ENCODE measurements at places on chromosomes 6 and 20. TPM values are rescaled to one million over a fixed set of nuclear protein-coding genes. Genes with fewer than 3 reads are reported as not detected.

GRCh38 chr6:52305948-52306767, 21.6 kb upstream of the MCM3 start:
- H3K27me3 ChIP-seq, result no peaks in the 10 kb centered on the region
- H3K4me3 ChIP-seq, result no peak overlapping the region
- no peak for DNase-seq
- H3K27ac ChIP-seq, result no peak overlapping the region
- no peaks in the 10 kb centered on the region for H3K36me3 ChIP-seq
- H3K4me1 ChIP-seq, result no peaks in the 10 kb centered on the region

DNA sequence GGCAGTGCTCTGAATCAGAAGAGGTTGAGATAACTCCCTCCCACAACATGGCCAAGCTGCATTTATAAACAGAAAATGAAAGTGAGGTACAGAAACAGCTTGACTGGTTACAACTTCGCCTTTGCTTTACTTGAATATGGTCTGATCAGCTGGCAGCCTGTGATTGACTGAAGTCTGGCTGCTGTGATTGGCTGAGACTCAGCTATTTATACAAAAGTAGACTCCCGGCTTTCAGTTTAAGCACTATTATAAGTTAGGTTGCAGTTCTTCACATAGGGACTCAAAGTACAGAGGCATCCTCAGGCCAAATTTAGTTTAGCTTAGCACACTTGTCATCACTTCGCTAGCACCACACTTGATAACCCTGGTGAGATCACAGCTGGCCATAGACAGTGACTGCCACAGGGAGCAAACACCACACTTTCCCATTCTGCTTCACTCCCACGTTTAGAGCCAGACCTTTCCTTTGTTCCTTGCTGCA, 362.6 kb downstream of the EPM2A start:
- H3K4me1 ChIP-seq, result no peaks in the 10 kb centered on the region
- no peaks in the 10 kb centered on the region for H3K36me3 ChIP-seq

GRCh38 chr6:2632368-2632767, 118.4 kb downstream of the MYLK4 start:
- DNase-seq, result no peak
- H3K4me1 ChIP-seq, result peaks cover 64% of the 10 kb centered on the region
- peak overlapping the region; percentile 80 for H3K27ac ChIP-seq
- H3K4me3 ChIP-seq, result no peak overlapping the region

- no peak overlapping the region for H3K4me3 ChIP-seq
- no peaks in the 10 kb centered on the region for H3K36me3 ChIP-seq
- H3K27ac ChIP-seq, result no peak overlapping the region
- H3K27me3 ChIP-seq, result no peaks in the 10 kb centered on the region
- H3K4me1 ChIP-seq, result no peaks in the 10 kb centered on the region
Observed at GRCh38 chr6:110013386-110013785, 35.3 kb downstream of the GPR6 start.

CST5 gene
- not detected for total RNA-seq

DNA sequence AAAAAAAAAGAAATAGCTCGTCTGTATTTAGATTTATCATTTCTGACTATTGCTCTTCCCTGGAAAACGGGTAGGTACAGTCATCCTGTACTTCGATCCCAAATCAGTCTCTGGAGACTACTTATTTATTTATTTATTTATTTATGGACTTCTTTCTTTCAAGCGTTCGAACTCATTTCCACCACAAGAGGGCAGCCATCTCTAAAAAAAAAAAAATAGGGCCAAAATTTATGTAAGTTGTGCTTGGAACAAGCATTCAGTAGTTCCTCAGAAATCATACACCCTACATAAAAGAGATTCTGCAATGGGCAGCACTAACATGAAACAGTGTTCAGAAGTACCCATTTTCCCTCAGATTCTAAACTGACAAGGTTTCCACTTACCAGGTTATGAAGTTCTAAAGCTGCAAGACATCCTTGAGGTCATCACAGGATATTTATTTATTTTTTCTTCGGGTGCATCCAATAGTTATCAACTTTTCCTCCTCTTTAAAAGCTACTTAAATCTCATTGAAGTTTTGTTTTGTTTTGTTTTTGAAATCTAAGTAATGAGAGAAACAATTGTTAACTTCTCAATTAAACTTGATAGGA, 1.9 kb upstream of the BMP2 start:
- no peaks in the 10 kb centered on the region for H3K4me1 ChIP-seq
- H3K27me3 ChIP-seq, result no peaks in the 10 kb centered on the region
- H3K27ac ChIP-seq, result no peak overlapping the region
- peak; percentile 19 for DNase-seq
- no peaks in the 10 kb centered on the region for H3K36me3 ChIP-seq
- H3K4me3 ChIP-seq, result no peak overlapping the region

DNA sequence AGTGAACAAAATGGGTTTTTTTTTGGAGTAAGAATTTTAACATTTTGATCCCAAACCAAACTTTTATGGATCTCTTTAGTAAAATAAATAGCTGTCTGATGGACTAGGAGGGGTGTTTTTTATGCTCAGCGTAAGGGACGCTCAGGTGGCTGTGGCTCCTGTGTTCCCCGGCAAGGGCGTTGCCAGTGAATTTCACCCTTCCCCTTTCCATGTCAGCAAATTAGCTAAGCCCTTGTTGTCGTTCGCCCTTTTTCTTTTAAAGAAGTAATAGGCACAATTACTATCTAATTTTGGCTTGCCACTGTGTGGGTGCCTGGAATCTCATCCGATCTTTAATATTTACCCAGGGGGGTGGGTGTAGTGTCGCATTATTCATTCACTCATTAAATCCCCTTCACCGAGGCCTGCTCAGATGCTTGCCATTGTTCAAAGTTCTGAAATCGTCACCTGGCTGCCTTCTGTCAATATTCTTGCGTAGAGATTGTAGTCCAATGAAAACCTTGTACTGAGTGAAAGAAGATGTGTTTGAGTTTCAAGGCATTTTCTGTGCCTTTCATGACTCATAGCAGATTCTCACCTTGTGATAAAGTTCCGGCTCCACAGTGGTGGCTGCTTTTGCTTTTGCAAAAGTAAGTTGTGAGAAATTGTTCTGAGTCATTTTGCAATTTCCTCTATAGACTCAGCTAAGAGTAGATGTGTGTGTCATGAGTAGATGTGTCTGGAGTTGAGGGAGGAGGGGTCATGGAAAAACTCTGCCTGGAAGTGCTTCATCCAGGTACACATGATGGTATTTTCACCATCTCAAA, 40.0 kb upstream of the CLDN20 start:
- H3K4me3 ChIP-seq, result peak overlapping the region; percentile 14
- peak; percentile 73 for DNase-seq
- H3K36me3 ChIP-seq, result no peaks in the 10 kb centered on the region
- no peak overlapping the region for H3K27ac ChIP-seq

PCED1A gene
- total RNA-seq, result 31.8 TPM

GRCh38 chr6:31379850-31380249, 22.9 kb upstream of the HLA-B start:
- no peaks in the 10 kb centered on the region for H3K4me1 ChIP-seq
- H3K4me3 ChIP-seq, result no peak overlapping the region
- no peak overlapping the region for H3K27ac ChIP-seq
- H3K36me3 ChIP-seq, result no peaks in the 10 kb centered on the region
- H3K27me3 ChIP-seq, result peaks cover 3% of the 10 kb centered on the region

- H3K27me3 ChIP-seq, result no peaks in the 10 kb centered on the region
- no peak overlapping the region for H3K4me3 ChIP-seq
- H3K4me1 ChIP-seq, result no peaks in the 10 kb centered on the region
- DNase-seq, result no peak
- H3K27ac ChIP-seq, result no peak overlapping the region
- H3K36me3 ChIP-seq, result no peaks in the 10 kb centered on the region
Observed at GRCh38 chr6:107645740-107646139, 155.8 kb downstream of the SOBP start.

GRCh38 chr6:99026135-99026534, 78.4 kb upstream of the FBXL4 start:
- peaks cover 16% of the 10 kb centered on the region for H3K27me3 ChIP-seq
- DNase-seq, result no peak
- H3K4me1 ChIP-seq, result no peaks in the 10 kb centered on the region
- no peaks in the 10 kb centered on the region for H3K36me3 ChIP-seq

- H3K27ac ChIP-seq, result no peak overlapping the region
- H3K4me1 ChIP-seq, result no peaks in the 10 kb centered on the region
- DNase-seq, result no peak
Observed at GRCh38 chr6:139738801-139739455, 364.5 kb upstream of the CITED2 start.

DNA sequence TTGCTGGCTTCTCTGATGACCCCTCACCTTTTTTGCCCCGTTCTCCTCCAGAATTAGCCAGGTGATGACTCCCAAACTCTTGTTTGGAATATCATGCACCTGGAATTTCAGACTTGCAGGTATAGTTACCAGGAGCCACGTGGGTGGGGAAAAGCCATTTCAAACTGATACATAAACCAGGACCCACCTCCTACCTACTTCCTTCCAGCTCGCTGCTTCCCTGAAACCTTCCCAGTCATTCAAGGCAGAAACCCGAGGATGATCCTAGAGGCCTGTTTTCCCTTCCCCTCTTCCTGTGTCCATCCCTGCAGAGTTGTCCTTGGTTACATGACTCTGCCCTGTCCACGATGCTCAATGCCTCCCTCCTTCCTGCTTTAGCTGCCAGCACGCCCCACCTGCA, 101.9 kb downstream of the MTHFD1L start:
- no peak for DNase-seq
- H3K4me1 ChIP-seq, result peaks cover 18% of the 10 kb centered on the region
- no peaks in the 10 kb centered on the region for H3K27me3 ChIP-seq

DNA sequence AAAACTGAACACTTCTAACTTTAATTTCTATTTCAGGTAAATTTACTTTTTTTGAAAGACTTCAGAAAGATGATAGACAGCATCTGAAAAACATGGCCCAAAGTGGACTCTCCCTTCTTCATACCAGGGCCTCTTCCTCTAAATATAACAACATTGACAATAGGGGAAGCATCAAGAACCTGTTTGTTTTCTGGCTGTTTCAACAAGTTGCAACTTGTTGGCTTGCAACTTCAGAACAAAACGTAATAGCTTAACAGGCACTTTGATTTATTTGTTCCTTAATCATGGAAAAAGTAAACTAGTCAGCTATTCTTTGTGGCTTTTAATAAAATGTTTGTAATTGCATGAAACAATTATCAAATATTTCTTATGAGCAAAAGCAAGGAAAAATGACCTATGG, 34.3 kb downstream of the RGS17 start:
- no peak overlapping the region for H3K4me3 ChIP-seq
- no peak overlapping the region for H3K27ac ChIP-seq
- no peaks in the 10 kb centered on the region for H3K36me3 ChIP-seq
- no peak for DNase-seq

GRCh38 chr20:60139663-60140446, 181.6 kb downstream of the CDH26 start:
- H3K4me3 ChIP-seq, result no peak overlapping the region
- 0 out of 2 replicates have a peak, but pooled peaks cover 7% of the 10 kb centered on the region for H3K27me3 ChIP-seq
- DNase-seq, result no peak
- H3K4me1 ChIP-seq, result no peaks in the 10 kb centered on the region
- no peaks in the 10 kb centered on the region for H3K36me3 ChIP-seq

DNA sequence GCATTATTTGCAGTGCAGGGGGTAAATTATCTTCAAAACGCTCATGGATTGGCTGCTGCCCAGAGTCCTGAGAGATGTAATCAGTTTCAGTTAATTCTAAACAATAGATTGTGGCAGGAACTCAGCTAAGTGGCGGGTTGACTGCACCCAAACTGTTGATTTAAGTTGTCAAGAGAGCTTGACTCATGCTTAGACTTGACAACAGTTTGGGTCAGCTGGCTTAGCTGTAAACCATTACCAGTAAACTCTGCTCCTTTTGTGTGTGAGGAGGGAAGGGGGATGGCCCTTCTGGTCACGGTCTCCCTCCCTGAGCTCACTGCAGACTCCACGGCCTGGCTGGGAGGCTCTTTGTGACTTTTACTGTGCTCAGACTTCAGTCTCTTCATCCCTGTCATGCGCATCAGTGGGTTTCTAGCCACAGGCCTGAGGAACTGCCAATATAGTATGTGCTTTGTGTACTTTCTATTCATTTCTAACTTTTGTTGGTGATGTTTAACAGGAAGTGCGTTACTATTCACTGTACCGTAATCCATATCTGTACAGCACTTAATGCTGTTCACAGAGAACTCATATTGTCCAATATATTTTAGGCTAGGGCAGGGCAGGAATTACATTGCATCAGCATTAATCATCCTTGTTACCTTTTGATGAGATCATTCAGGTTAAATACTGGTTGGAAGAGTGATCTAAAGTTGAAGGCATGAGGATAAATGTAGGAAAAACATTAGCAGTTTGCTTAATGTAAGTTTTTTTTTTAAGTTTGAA, 488.3 kb downstream of the CDKAL1 start:
- H3K36me3 ChIP-seq, result no peaks in the 10 kb centered on the region
- peaks cover 51% of the 10 kb centered on the region for H3K4me1 ChIP-seq
- no peaks in the 10 kb centered on the region for H3K27me3 ChIP-seq
- peak; percentile 85 for DNase-seq

GRCh38 chr6:55469951-55470366, 109.0 kb downstream of the HMGCLL1 start:
- H3K27ac ChIP-seq, result no peak overlapping the region
- H3K4me3 ChIP-seq, result no peak overlapping the region
- no peak for DNase-seq
- no peaks in the 10 kb centered on the region for H3K4me1 ChIP-seq
- no peaks in the 10 kb centered on the region for H3K36me3 ChIP-seq

GRCh38 chr6:163554663-163555062, 140.1 kb downstream of the QKI start:
- no peak overlapping the region for H3K27ac ChIP-seq
- no peak overlapping the region for H3K4me3 ChIP-seq
- DNase-seq, result no peak
- no peaks in the 10 kb centered on the region for H3K4me1 ChIP-seq

HAO1 gene
- 0.12 TPM for total RNA-seq

- H3K4me1 ChIP-seq, result no peaks in the 10 kb centered on the region
- DNase-seq, result no peak
- H3K4me3 ChIP-seq, result no peak overlapping the region
- H3K27me3 ChIP-seq, result no peaks in the 10 kb centered on the region
- no peaks in the 10 kb centered on the region for H3K36me3 ChIP-seq
- no peak overlapping the region for H3K27ac ChIP-seq
Observed at GRCh38 chr20:1528811-1529210, 28.7 kb downstream of the SIRPD start.

DNA sequence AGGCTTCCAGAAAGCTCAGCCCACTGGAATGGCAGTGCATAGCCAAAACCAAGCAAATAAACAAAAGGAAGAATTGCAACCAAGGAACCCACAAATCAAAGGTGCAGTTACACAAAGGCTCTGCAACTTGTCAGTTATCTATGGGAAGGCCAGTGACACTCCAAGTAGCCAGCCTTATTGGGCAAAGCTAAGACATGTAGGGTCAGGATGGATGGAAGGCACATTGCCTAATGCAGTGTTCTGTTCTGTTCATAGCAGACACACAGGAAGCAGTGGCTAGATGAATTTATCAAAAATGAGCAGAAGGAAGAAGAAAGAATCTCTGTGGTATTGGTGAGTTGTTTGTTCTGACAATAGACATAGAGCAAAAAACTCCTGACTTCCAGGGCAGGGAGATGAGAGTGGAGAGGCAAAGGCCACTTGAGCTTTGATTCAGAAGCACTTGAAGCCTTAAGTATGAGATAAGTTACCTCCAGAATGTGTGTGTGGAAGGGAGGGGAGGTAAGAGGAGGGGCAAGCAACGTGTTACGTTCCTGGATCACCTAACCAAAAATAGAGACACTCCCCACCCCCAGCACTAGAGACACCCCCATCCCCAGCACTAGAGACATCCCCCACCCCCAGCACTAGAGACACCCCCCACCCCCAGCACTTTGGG, 57.9 kb upstream of the AKAP12 start:
- DNase-seq, result no peak
- H3K36me3 ChIP-seq, result no peaks in the 10 kb centered on the region
- H3K4me1 ChIP-seq, result no peaks in the 10 kb centered on the region
- H3K27ac ChIP-seq, result no peak overlapping the region
- no peak overlapping the region for H3K4me3 ChIP-seq

LGSN gene
- 0.30 TPM for total RNA-seq

- DNase-seq, result no peak
- H3K27me3 ChIP-seq, result no peaks in the 10 kb centered on the region
- H3K4me3 ChIP-seq, result no peak overlapping the region
- H3K36me3 ChIP-seq, result no peaks in the 10 kb centered on the region
Observed at GRCh38 chr6:100338090-100338489, 126.6 kb downstream of the SIM1 start.

Measured in HCT116 (cell line).